Suprapubic skin (tissue), 4 donors: ENCODE measurements at places on chromosomes 16 and 17.

- no peak for DNase-seq
Measured at GRCh38 chr17:63165400-63165799, 199.4 kb downstream of the TANC2 start.

DNA sequence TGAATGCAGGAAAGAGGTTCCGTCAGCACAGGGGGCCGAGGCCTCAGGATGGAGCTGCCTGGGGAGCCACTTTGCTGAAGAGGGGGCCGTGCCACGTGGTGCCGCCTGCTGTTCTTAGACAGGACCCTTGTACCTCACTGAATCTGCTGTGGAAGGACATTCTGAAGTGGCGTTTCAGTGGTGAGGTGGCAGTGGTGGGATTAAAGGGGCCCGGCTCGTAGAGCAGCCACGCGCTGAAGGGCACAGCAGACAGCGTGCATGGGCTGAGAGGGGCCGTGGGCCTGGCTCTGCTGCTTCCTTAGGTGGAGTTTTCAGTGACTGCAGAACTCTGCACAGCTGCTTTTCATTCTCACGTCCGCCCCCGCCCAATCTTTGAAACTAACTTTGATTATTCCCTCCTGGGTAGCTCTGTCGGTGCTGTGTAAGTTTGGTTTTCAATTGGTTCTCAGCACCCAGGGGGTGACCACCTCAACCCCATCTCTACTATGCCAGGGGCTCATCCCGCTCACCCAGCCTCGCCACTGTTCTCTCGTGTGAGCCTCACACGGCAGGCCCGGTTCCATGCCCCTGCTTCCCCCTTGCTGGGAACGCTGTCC, 70.3 kb downstream of the SEC14L1 start:
- DNase-seq = peak; percentile 64

DNA sequence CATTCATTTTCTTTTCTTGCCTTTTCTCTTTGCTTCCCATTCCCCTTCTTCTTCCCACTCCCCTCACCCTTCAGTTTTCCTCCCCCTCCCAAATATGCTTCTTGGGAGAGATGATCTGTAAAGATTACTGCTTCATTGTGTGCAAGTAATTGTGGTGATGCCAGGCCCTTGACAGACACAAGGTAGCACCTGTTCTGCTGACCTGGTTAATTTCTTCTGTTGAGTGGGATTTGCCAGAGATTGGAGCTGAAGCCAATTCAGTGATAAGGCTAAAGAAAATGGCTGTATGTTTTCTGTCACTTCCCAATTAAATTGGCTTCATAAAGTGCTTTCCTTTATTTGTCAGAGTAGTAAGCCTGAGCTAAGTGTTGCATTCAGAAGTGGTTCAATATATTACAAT, 44.5 kb downstream of the AATF start:
- DNase-seq = no peak

DNA sequence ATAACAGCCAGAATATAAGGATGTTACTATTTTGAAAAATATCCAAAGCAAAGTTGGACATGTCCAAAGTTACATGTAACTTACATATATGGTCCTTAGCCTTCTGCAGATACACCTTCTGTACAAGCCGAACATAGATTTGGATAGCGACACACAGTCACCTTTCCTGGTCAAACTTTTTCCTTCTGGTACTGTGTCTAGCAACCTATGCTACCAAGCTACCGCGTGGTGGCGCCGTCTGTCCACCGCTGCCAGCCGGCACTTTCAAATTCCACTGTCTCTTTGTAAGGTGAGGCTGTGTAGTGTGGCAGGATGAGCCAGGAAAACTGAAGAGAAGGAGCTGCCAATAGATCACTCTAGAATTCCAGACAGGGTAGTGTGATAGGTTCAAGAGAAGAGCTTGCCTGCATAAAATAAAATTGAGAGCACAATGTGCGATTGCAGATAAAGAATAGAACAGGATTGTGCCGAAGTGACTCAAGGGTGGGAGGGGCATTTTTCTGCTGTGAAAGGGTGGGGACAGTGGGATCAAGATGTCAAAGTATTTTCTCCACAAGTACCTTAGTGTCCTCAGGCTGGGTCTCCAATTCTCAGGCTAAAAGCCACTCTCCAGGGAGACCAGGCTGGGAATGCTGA, 366.9 kb downstream of the SLC39A11 start:
- no peak for DNase-seq

- DNase-seq = no peak
Measured at GRCh38 chr16:30145657-30146056, 22.6 kb upstream of the MAPK3 start.

GRCh38 chr17:66044083-66044482, 147.8 kb downstream of the CEP112 start:
- DNase-seq = no peak

GRCh38 chr17:81509207-81509971, 3.2 kb downstream of the ACTG1 start:
- DNase-seq = no peak

GRCh38 chr16:72172105-72173034, at the start of gene PMFBP1:
Gene PMFBP1, minus strand, starts transcription at chr16:72172155. Its CDS starts 947 bp downstream, at chr16:72171208.
- DNase-seq = no peak

DNA sequence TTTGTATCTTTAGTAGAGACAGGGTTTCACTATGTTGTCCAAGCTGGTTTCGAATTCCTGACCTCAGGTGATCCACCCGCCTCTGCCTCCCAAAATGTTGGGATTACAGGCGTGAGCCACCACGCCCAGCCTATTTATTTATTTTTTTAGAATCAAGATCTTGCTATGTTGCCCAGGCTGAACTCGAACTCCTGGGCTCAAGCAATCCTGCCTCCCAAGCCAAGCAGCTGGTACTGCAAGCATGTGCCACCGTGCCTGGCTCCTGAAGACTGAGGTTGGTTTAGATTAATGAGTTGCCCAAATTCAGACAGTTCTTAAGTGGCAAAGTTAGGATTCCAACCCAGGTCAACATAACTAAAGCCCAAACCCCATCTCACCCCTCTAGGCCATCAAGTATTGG, 7.9 kb downstream of the SLC52A1 start:
- no peak for DNase-seq

DNA sequence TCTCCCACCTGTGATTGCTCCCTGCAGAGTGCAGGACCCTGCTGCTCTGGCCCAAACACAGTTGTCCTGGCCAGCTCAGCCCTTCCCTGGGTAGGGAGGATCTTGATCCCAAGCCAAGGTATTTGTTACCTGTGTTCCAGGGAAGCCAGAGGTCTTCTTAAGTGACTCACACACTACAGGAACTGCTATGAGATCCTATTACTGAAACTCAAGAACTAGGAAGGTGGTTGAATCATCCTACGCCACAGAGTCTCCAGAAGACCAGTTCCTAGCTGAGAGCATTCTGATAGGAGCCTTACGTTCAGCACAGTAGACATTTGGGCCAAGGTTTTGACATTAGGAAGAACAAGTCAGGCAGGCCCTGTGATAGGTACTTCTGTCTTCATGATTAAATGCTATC, 12.0 kb downstream of the CHST6 start:
- DNase-seq = no peak

GRCh38 chr17:12431188-12431587, 234.5 kb upstream of the MYOCD start:
- no peak for DNase-seq

GRCh38 chr16:50626868-50627267, 54.2 kb downstream of the SNX20 start:
- no peak for DNase-seq

- DNase-seq = no peak
Measured at GRCh38 chr16:66275775-66276428, 90.6 kb upstream of the CDH5 start.

GRCh38 chr17:72465191-72466024, 344.6 kb downstream of the SOX9 start:
- no peak for DNase-seq

DNA sequence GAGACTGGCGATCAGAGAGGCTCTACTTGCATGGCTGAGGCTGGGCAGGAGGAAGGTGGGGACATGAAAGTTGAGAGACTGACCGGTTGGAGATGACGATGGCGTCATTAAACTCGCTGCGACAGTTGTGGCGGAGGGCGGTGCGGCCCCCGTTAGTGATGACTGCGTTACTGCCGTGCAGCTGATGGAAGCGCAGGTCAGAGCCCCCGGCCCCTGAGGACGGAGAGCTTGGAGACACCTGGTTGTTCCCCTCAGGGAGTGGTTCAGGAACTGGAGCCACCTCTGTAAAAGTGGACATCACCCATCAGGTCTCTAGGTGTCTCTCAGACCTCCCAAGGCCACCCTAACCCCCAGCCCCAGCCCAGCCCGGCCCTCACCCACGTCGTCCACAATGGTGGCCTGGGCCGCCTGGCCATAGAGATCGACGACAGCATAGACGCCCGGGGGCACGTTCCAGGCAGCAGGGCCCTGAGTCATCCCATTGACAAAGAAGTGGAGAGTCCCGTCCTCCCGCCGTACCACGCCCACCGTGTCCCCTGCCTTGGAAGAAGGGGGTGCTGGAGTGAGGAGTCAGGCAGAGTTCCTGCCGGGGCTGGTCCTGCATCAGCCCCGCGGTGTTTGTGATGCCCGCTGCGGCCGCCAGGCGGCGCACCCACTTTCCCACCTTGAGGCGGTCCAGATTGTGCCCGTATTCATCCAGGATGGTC, 5.3 kb downstream of the NEURL4 start:
- DNase-seq = peak; percentile 68

DNA sequence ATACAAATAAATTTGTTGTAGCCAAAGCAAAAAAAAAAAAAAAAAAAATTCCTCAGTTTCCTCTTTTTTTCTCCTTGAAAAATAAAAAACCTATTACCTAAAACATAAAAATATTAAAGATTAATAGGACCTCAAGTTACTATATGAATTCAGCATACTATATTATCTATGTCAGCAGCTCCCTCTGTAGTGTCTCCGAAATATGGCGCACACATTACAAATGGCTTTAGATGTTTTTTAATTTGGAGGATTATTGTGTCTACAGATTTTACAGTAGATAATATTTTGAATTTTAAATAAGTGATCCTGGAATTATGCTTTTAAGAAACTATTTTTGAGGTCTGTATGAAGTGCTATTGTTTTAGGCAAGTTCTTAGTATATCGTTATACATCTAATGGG, 94.4 kb downstream of the NLK start:
- no peak for DNase-seq

GRCh38 chr17:77503293-77503655, 362.5 kb downstream of the SEC14L1 start:
- no peak for DNase-seq

DNA sequence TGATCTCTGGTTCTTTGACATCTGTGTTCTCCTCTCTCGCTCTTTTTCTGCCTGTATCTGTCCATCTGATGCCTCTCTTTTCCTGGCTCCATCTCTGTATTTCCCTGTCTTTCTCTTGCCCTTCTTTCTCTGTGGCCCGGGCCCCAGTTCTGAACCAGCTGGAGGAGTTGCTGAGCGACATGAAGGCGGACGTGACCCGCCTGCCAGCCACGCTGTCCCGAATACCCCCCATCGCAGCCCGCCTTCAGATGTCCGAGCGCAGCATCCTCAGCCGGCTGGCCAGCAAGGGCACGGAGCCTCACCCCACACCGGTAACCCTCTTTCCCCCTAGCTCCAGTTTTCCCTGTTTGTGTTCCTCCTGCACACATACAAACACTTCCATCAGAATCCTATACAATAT, 5.8 kb downstream of the RNF227 start:
- no peak for DNase-seq

- DNase-seq = no peak
Measured at GRCh38 chr17:31692027-31692426, 167.0 kb downstream of the COPRS start.

DNA sequence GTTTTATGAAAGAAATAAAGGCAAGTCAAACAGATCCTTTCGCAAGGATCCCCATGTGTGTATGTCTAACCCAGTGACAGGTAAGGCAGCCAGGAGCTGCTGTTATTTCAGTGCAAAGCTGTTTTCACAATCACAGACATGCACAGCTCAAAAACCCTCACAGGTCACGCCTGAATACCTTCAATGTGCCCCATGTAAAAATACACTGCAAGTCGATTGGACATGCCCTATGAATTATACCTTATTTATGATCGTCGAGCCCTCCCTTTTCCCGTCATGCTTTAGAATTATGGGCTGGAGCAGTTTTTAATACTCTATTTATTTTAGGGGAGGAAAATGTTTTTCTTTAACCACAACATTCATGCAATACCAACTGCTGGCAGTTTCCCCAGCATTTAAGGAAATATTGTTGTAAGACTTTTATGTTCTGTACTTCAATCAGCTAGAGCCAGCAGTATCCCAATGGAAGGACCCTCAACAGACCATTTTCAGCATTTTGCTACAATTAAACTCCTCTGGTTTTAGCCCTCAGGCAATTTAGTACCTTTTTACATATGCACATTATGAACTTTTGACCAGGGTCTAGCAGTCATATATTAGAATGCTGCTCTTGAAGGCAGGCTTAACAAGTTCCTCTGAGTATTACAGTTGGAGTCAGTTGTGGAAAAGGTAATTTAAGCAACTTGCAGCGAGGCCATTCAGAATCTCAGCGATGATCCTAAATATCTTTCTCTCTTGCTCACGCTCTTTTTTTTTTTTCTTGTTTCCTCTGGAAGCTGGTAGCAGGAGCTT, 362.2 kb downstream of the WWOX start:
- DNase-seq = no peak

DNA sequence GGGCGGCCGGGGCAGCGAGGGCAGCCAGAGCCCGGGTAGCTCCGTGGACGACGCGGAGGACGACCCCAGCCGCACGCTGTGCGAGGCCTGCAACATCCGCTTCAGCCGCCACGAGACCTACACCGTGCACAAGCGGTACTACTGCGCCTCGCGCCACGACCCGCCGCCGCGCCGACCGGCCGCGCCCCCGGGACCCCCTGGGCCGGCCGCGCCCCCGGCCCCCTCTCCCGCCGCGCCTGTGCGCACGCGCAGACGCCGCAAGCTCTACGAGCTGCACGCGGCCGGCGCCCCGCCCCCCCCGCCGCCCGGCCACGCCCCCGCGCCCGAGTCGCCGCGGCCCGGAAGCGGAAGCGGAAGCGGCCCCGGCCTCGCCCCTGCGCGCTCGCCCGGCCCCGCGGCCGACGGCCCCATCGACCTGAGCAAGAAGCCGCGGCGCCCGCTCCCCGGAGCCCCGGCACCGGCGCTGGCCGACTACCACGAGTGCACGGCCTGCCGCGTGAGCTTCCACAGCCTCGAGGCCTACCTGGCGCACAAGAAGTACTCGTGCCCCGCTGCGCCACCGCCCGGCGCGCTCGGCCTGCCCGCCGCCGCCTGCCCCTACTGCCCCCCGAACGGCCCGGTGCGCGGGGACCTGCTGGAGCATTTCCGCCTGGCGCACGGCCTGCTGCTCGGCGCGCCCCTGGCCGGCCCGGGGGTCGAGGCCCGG, 36.1 kb upstream of the ZC3H18 start:
- DNase-seq = no peak
